Liver (tissue), 10 donors: ENCODE measurements at places on chromosomes 4 and X. TPM values are rescaled to one million over a fixed set of nuclear protein-coding genes. Genes with fewer than 3 reads are reported as not detected.

MAGEA12 gene
- not detected for total RNA-seq

STOX2 gene
- total RNA-seq = 12.6 TPM

RIPPLY1 gene
- total RNA-seq = not detected

ARMCX5 gene
- 7.2 TPM for total RNA-seq

JCHAIN gene
- 12.4 TPM for total RNA-seq

NRK gene
- total RNA-seq = 0.08 TPM

ARMCX4 gene
- total RNA-seq = 4.6 TPM

CASP6 gene
- 20.9 TPM for total RNA-seq

DTHD1 gene
- not detected for total RNA-seq

CYBB gene
- total RNA-seq = 18.8 TPM

F11 gene
- total RNA-seq = 54.6 TPM

RIBC1 gene
- 0.25 TPM for total RNA-seq

TEC gene
- 4.7 TPM for total RNA-seq

MAMLD1 gene
- 0.59 TPM for total RNA-seq

FHDC1 gene
- 33.0 TPM for total RNA-seq

HPF1 gene
- 15.2 TPM for total RNA-seq

PRAF2 gene
- 1.4 TPM for total RNA-seq

FAM199X gene
- 13.6 TPM for total RNA-seq

PABPC4L gene
- 0.25 TPM for total RNA-seq

PAGE4 gene
- not detected for total RNA-seq

CA5B gene
- 2.9 TPM for total RNA-seq

FRYL gene
- 79.0 TPM for total RNA-seq

POLN gene
- 1.6 TPM for total RNA-seq

FGB gene
- total RNA-seq = 21,431 TPM

MAGEB5 gene
- total RNA-seq = not detected

MAD2L1 gene
- 0.17 TPM for total RNA-seq

NUDT10 gene
- total RNA-seq = 2.4 TPM

TMEM185A gene
- total RNA-seq = 7.3 TPM

CXCL10 gene
- 9.4 TPM for total RNA-seq

EDA2R gene
- 0.09 TPM for total RNA-seq

DCLK2 gene
- 0.70 TPM for total RNA-seq
